NCI-H345 (cell line): ENCODE measurements at places on chromosomes 4 and X.
A peak's percentile ranks its signal among the peaks of the same experiment; 100 is the strongest.

DNA sequence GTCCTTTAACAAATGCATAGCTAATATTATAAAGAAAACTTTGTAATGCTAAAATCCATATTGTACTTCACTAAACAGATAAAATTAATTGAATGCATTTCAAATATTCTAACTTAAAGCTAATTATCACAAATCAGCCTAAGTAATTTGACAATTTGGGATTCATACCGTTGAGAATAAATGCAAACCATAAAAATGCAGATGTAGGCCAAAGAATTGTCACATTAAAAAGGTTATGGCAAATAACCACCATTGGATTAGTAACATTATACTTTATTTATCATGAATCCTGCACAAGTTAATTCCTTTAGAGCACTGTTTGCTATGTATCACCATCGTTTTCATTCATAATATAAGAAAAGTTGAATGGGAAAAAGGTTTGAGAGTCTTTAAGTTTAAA lies 301.0 kb downstream of the LDB2 start:
- DNase-seq: no peak

- DNase-seq: no peak
Observed at GRCh38 chr4:40848251-40848650, 98.5 kb downstream of the NSUN7 start.

DNA sequence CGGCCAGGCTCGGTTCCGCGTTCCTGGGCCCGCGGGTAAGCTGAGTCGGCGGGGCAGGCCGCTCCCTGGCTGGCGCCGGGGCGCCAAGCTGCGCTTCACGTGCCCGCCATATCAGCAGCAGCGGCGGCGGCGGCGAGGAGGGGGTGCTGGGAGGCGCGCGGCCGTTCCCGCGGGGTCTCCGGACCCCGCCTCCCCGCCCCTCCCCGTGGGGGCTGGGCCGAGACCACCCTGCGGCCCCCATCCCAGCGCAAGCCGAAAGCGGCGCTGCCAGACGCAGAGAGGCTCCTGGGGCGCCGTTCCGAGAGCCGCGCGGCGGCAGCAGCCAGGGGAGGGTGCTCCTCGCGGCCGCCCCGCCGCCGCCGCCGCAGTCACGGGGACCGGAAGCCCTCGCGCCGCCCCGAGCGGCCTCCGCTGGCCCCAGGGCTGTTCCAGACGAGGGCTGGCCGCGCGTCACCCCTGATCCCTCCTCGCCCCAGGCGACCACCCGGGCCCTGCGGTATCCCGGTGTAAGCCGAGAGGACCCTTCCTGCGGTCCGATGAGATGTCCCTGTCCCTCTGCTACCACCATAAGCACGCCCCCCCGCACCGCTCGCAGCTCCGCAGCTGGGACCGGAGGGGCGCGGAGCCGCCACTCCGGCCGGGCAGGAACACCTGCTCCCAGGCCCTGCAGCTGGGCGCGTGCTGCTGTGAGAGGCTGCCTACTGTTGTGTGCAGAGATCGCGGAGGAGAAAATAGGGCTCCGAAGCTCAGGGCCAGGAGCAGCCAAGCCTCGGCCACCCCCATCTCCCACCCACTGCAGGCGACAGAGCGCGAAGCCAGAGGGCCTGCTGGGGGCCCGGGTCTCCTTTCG lies 7.5 kb upstream of the BCOR start:
- peak; percentile 19 for DNase-seq

GRCh38 chr4:184860018-184860779 lies 34.4 kb upstream of the ACSL1 start:
- DNase-seq: no peak

DNA sequence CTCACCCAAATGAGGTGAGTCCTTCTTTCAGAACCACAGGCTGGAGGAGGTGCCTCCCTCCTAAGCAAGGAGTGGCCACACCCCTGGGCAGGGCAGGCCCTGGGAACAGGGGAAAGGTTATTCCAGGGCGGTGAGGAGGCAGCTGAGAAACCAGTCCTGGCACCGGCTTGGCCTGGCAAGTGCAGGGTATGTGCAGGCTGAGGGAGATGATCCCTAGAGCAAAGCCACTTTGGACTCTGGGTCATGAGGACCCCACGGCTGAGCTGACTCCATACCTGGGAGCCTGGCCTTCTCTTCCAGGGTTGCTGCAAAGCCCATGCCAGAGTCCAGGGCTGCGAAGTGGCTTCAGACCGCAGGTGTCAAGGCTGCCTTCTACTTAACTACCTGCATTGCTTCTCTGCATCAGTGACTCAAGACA lies 49.5 kb upstream of the HELT start:
- DNase-seq: no peak

DNA sequence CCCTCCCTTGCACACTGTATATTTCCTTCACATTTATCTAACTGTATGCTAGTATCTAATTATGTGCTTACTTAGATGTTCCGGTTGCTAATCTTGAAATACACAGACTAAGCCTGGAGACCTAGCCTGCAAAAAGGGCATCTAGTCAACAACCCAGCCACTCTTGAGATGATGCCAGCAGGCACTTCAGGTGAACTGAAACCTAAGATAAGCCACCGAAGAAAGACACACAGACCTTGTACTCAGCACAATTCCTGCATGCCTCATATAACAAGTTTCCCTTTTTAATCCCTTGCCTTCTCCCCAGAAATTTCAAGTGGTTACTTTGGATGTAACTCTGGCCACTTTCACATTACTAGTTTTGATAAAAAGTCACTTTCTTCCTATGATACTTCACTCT lies 2506.6 kb downstream of the ARAP2 start:
- no peak for DNase-seq

DNA sequence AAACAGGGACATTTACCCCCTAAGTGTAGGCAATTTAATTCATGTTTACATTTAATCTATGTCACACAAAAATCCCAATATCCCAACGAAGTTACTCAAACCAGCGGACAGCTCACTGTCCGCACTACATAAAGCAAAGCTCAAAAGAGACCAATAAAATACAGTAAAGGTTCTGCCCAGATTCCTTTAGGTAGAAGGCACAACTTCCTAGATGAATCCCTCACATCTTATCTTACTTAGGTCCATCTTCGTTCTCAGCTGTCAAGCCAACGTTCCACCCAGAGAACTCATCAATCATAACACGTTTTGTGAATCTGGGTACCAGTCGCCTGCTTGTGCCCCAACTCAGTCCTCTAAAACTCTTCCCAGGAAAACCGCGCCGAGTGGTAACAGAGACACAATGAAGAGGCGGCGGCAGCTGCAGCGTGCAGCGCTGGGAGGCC lies 1.7 kb downstream of the HNRNPDL start:
- no peak for DNase-seq

DNA sequence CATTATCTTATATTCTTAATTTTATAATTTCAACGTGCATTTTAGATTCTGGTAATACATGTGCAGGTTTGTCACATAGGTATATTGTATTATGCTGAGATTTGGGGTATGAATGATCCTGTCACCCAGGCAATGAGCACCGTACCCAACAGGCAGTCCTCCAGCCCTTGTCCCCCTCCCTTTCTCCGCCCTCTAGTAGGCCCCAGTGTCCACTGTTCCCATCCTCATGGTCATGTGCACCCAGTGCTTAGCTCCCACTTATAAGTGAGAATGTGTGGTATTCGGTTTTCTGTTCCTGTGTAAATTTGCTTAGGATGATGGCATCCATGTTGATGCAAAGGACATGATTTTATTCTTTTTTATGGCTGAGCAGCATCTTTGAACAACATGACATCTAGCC lies 70.6 kb downstream of the RNF150 start:
- no peak for DNase-seq

- DNase-seq: peak; percentile 42
Observed at GRCh38 chr4:4386296-4386735, 586 bp upstream of the NSG1 start.

- no peak for DNase-seq
Observed at GRCh38 chrX:78383594-78383993, 56.2 kb upstream of the CYSLTR1 start.

DNA sequence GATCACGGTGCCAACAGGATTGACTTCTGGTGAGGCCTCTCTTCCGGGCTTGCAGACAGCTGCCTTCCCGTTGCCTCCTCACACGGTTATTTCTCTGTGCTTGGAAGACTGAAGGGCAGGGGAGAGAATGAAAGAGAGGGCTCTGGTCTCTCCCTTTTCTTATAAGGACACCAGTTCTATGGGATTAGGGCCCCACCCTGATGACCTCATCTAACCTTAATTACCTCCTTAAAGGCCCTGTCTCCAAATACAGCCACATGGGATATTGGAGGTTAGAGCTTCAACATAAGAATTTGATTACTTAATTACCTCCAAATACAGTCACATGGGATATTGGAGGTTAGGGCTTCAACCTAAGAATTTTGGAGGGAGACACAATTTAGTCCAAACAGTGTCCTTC lies 46.5 kb downstream of the EVC start:
- no peak for DNase-seq

DNA sequence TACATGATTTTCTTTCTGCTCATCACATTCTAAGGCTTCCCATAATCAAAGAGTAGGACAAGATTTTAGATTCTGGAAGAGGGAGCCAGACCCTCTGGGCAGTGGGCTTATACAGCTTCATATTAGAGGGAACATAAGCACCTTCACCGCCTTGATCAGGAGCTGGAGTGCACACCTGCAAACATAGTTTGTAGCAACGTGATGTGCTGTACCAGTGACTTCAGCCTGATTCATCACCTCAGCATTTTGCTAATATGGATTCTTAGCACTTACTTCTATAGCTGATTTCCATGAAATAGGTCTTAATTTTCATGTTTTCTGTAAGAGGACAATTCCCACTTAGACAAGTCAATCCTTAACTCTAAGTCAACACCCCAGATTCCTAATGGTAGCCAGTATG lies 36.7 kb downstream of the PCDH18 start:
- DNase-seq: no peak

DNA sequence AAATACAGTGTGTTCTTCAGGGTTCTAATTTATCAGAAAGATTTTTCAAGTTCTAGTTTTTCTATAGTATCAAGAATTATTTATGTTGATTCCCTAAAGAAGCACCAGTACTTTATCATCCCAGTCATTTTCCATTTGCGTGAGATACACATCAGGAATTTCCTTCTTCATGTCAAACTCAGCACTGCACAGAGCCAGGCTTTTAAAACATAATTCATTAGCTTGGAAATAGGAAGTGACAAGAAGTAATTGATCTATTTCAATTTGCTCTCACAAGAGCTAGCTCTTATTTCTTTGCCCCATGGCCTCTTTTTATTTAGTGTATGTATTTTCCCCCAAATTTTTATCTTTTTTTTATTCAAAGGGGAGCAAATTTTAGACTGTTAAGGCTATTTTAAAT lies 13.0 kb upstream of the SLC10A4 start:
- no peak for DNase-seq

GRCh38 chrX:4175221-4175620 lies 461.8 kb upstream of the PRKX start:
- no peak for DNase-seq

GRCh38 chr4:182062936-182063335 lies 180.3 kb upstream of the TENM3 start:
- DNase-seq: no peak

GRCh38 chr4:2261110-2261852 lies 628 bp downstream of the MXD4 start:
- peak; percentile 4 for DNase-seq

DNA sequence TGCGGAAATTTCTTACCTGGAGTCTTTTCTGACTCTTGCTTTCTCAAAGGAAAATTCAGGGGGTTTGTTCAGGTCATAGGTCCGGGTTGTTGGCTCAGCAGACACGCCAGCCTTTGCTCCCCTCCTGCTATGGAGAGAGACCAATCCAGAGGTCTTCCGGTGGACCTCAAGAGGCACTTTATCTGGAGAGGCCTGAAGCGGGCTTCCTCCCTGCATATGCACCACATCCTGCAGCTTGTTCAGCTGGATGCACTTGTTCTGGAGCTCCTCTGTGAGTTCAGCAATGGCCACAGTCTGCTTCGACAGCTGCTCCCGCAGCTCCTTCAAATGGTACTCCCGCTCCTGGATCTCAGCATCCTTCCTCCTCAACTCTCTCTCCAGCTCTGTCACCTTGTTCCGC lies 10.5 kb downstream of the PRKG2 start:
- no peak for DNase-seq

GRCh38 chr4:29151584-29151983 lies 1568.6 kb upstream of the PCDH7 start:
- DNase-seq: no peak

GRCh38 chr4:44675366-44675765 lies 2.9 kb upstream of the GUF1 start:
- DNase-seq: no peak

GRCh38 chrX:129427267-129427666 lies 96.0 kb downstream of the SMARCA1 start:
- no peak for DNase-seq

DNA sequence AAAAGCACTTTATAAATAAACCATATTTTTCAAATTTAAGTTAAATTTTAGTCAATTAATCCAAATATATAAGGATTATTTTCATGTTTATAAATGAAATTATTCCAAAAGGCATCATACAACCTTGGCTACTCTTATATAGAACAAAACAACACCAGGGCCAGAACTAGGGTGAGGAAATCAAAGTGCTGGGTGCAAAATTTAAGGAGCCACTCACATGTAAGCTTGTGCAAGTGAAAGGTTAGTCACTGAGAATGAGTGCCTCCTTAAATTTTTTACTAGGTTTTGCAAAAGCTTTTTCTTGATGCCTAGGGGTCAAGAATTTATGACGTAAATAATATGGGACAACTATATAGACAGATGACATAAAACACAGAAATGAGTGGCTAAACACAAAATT lies 83.4 kb upstream of the COX18 start:
- DNase-seq: no peak

DNA sequence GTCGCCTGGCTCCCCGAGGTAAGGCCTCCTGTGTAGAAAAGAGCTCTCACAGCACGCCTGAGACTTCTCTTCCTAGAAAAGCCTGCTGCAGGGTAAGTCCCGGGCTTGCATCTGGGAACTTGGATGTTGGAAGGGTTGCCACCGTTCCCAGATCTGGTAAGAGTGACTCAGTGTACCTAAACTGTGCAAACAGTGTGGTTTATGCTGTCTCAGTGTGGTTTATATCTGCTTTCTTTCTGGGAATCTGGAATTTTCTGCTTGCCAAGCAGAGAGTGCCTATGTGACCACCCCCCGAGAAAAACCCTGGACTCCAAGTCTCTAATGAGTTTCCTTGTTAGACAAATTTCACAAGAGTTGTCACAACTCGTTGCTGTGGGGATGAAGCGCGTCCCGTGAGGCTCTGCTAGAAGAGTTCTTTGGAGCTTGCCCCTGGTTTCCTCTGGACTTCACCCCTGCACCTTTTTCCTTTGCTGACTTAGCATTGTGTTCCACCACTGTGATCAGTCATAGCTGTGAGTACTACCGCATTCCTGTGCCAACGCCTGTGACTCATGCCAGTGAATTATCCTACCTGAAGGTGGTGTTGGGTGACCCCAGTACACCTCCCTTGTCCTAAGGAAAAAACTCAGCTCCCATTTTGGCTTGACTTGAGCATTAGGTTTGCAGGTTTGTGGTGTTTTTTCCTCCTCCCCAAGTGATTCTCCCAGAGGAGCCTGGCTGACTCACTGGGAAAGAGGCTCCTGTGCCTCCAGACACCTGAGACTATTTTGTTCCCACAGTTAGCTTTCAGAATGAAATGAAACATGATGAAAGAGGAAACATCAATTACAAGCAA lies 14.5 kb downstream of the SLC2A9 start:
- no peak for DNase-seq

- peak; percentile 25 for DNase-seq
Observed at GRCh38 chr4:112706840-112707207, 69.9 kb downstream of the LARP7 start.

GRCh38 chr4:41538887-41539498 lies 1.0 kb downstream of the LIMCH1 start:
- DNase-seq: no peak
